ENCODE measurements at places on chromosomes 12 and 14. TPM values are rescaled to one million over a fixed set of nuclear protein-coding genes. Genes with fewer than 3 reads are reported as not detected.

- no peaks in the 10 kb centered on the region for H3K4me1 ChIP-seq
- H3K27ac ChIP-seq = no peak overlapping the region
- peaks cover 4% of the 10 kb centered on the region for H3K27me3 ChIP-seq
- no peak for DNase-seq
Measured at GRCh38 chr14:70029296-70030132, 150.3 kb downstream of the SMOC1 start.

Gene CHGA
- total RNA-seq = not detected

DNA sequence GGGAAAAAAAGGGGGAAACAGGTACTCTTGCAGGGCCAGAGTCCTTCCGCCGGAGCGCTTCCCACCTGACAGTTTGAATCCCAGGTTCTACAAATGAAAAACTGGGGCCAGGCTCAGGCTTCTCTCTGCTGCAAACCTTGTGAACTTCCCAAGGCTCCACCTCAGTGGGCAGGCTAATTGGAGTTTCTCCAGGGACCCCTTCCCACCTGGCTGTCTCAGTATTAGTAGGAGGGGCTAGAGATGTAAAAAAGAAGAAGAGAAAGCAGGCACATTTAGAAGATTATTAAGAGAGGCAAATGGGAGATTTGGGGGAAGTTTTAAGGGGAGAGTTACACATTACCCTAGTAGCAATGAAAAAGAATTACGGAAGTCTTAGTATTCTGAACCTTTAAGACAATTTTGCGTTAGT lies 20.0 kb upstream of the CLEC2D start:
- H3K4me3 ChIP-seq = peak overlapping the region; percentile 70
- H3K27ac ChIP-seq = peak overlapping the region; percentile 74
- DNase-seq = no peak
- H3K4me1 ChIP-seq = peaks cover 23% of the 10 kb centered on the region
- H3K27me3 ChIP-seq = no peaks in the 10 kb centered on the region
- H3K36me3 ChIP-seq = peaks cover 10% of the 10 kb centered on the region

GRCh38 chr12:56152132-56152755 lies at the start of gene MYL6B:
MYL6B (plus strand) TSS chr12:56152587; CDS start chr12:56153919, 1,332 bp downstream.
- DNase-seq = peak; percentile 78
- peaks cover 3% of the 10 kb centered on the region for H3K36me3 ChIP-seq
- peak within 1 kb of the TSS; percentile 68 for H3K27ac ChIP-seq
- no peaks in the 10 kb centered on the region for H3K27me3 ChIP-seq
- peak within 1 kb of the TSS; percentile 87 for H3K4me3 ChIP-seq

DNA sequence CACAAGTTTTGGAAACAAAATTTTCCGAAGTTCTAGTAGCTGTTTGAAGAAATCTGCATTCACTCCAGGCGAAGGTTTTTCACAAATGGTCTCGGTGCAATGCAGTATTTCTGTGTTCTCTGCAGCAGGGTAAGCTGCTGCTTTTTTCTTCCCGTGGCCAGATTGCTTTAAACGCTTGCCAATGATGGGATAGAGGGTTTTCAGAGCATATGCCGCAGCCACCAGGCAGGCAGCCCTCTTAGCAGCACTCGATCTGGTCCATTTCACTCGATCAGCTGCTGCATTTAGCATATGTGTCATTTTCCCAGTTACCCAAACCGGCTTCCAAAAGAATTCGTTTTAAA lies 315 bp downstream of the ABCD2 start:
- peak overlapping the region; percentile 79 for H3K4me3 ChIP-seq
- DNase-seq = no peak
- no peaks in the 10 kb centered on the region for H3K27me3 ChIP-seq
- H3K27ac ChIP-seq = no peak overlapping the region

Gene GDF3
- not detected for total RNA-seq

- DNase-seq = peak; percentile 52
- no peaks in the 10 kb centered on the region for H3K4me1 ChIP-seq
- peak within 1 kb of the TSS; percentile 55 for H3K4me3 ChIP-seq
- H3K27me3 ChIP-seq = no peaks in the 10 kb centered on the region
- H3K36me3 ChIP-seq = peaks cover 4% of the 10 kb centered on the region
- H3K27ac ChIP-seq = no peak within 1 kb of the TSS
Measured at GRCh38 chr12:4562034-4562657, at the start of gene DYRK4. DYRK4 (plus strand) TSS chr12:4562208; CDS start chr12:4562246, 38 bp downstream.

Gene TSPAN11
- total RNA-seq = 9.5 TPM

Gene HELB
- total RNA-seq = 4.5 TPM

- no peaks in the 10 kb centered on the region for H3K36me3 ChIP-seq
- H3K27me3 ChIP-seq = no peaks in the 10 kb centered on the region
- no peak overlapping the region for H3K4me3 ChIP-seq
- DNase-seq = no peak
- H3K4me1 ChIP-seq = no peaks in the 10 kb centered on the region
- H3K27ac ChIP-seq = no peak overlapping the region
Measured at GRCh38 chr14:71885301-71885700, 46.9 kb upstream of the RGS6 start.

DNA sequence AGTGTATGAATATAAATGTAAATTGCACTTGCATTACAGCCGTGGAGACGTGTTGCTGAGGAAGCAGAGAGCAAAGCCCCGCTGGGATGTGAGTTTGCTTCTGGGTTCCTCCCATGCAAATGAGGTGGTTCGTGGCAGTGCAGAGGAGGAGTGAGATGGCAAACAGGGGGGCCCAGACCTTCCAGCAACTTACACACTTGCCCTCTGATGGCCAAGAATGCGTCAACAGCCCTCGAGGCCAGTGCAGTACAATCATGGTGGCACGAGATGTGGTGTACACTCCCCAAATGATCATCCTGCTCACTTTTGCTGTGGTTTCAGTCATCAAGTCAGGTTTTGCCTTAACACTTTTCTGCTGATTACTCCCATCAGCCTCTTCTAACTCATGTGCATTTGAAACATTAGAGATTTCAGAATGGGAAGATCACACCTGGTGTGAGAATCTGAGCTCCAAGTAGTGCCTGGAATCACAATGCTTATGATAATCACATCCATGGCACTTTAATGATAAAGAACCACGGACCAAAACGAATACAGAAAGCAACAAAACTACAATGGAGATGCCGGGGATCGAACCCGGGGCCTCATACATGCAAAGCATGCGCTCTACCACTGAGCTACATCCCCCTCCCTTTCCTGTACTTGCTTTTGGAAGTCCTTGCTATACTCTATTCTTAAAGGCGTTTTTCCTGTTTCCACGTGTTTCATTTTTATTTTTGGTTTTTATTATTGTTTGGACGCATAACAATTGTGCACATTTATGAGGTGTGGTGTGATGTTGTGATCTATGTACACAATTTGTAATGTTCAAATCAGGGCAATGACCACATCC lies 7.0 kb upstream of the UBC start:
- H3K27me3 ChIP-seq = no peaks in the 10 kb centered on the region
- peak overlapping the region; percentile 42 for H3K27ac ChIP-seq
- DNase-seq = peak; percentile 41
- H3K36me3 ChIP-seq = no peaks in the 10 kb centered on the region
- peak overlapping the region; percentile 37 for H3K4me3 ChIP-seq
- H3K4me1 ChIP-seq = peaks cover 46% of the 10 kb centered on the region

Gene CMKLR1
- total RNA-seq = 0.57 TPM

DNA sequence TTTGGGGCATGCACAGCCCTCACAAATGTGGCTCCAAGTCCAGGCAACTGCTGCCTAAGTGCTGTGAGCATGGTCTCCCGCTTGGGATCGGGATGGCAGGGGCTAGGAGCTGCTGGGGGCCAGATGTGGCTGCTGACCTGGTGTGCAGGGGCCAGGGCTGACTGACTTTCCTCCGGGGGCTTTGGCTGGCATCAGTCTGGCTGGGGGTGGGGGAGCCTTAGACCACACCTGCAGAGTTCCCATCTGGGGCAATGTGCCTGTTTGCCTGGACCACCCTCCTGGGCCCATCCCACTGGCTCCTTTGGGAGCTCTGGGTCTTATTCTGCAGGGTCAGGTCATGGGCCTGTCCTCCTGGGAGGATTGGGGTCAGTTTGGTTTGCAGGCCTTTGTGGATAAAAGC lies 90.5 kb downstream of the TSPAN9 start:
- peaks cover 46% of the 10 kb centered on the region for H3K4me1 ChIP-seq
- H3K36me3 ChIP-seq = no peaks in the 10 kb centered on the region
- no peak for DNase-seq
- no peaks in the 10 kb centered on the region for H3K27me3 ChIP-seq
- no peak overlapping the region for H3K4me3 ChIP-seq
- peak overlapping the region; percentile 94 for H3K27ac ChIP-seq

Gene LMNTD1
- total RNA-seq = not detected

DNA sequence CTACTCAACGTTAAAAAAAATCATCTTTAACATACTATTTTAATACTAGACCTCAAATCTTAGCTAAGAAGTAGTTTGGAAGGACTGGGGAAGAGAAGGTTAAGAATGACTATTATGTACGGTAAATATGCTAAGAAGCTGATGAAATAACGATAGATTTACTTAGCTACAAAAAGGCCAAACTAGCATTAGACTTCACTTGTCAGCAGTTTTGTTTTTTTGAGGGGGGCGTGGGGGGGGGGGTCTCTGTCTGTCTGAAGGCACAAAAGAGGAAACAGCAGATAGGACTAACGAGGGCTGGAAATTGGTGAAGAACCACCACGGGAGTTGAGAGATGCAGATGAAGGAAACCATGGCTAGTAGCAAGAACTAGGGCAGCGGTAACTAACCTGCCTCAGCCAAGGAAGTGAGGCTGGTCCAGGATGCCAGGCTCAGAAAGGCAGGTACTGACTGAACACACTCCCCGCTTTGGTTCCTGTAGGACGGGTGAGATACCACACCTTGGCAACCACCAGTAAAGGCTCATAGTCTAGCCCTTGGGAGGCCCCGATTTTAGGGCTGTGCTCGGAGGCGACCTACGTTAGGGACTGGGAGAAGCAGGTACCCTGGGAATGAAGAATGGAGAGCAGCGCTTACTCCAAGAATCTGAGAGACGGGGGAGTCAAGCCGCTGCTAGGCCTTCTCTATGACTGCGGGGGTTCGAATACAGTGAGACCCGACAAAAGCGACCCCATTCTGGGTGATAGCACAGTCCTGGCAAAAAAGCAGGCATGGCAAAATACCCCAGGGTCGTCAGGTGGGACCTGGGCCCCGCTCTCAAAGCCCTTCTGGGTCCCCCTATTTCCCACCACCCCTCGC lies 675 bp downstream of the NEDD8 start:
- H3K36me3 ChIP-seq = peaks cover 14% of the 10 kb centered on the region
- no peak for DNase-seq
- H3K4me1 ChIP-seq = peaks cover 13% of the 10 kb centered on the region
- H3K27me3 ChIP-seq = no peaks in the 10 kb centered on the region

DNA sequence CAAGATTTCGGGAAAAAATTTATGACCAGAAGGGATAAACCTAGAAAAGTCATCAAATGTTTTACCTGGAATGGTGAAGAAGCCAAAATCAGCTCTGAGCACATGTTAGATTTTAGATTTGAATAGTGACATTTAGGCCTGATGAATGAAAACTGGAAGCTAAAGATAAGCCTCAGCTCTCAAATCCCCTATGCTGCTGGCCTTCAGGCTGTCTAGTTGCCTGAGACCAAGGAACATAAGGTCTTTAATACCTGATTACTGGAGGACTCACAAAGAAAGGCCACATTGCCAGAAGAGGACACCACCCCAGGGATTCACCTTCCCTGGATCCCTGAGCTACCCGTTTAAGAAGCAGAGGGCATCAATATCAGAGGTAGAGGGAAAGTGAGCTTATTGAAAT lies 56.6 kb downstream of the BCL2L14 start:
- no peak overlapping the region for H3K27ac ChIP-seq
- H3K36me3 ChIP-seq = peaks cover 33% of the 10 kb centered on the region
- no peaks in the 10 kb centered on the region for H3K27me3 ChIP-seq
- no peak for DNase-seq

DNA sequence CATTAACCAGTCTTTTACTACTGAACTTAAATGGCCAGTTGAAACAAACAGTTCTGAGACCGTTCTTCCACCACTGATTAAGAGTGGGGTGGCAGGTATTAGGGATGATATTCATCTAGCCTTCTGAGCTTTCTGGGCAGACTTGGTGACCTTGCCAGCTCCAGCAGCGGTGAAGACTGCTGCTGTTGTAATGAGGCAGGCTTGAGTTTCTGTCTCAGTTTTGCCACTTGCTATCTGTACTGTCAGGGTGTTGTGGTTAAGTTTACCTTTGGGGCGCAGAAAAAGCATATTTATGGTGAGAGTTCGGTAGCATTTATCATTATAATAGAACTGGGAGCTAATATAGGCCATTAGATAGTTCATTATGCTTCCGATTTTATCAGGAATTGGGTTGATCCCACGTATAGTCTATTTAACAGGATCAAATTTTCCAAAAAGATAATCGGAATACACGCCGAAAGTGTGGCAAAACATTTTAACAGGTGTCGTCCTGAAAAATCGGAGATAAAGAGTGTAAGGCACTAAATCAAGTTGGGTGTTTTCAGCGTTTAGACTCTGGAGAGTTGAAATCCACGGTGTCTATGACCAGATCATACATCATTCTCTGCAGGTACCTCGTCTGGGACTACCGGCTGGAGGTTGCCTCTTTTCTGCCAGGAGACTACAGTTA lies 688 bp upstream of the NECAP1 start:
- H3K4me3 ChIP-seq = peak overlapping the region; percentile 96
- DNase-seq = no peak
- H3K27me3 ChIP-seq = no peaks in the 10 kb centered on the region
- peak overlapping the region; percentile 90 for H3K27ac ChIP-seq
- H3K36me3 ChIP-seq = no peaks in the 10 kb centered on the region

- no peaks in the 10 kb centered on the region for H3K36me3 ChIP-seq
- H3K4me1 ChIP-seq = peaks cover 12% of the 10 kb centered on the region
- H3K27me3 ChIP-seq = no peaks in the 10 kb centered on the region
- H3K4me3 ChIP-seq = no peak overlapping the region
- no peak overlapping the region for H3K27ac ChIP-seq
Measured at GRCh38 chr12:127381681-127382080, 885.3 kb upstream of the TMEM132C start.

GRCh38 chr14:50542941-50543418 lies 10.6 kb upstream of the MAP4K5 start:
- no peaks in the 10 kb centered on the region for H3K4me1 ChIP-seq
- no peak overlapping the region for H3K4me3 ChIP-seq
- H3K27ac ChIP-seq = no peak overlapping the region
- H3K36me3 ChIP-seq = no peaks in the 10 kb centered on the region
- peak; percentile 41 for DNase-seq

GRCh38 chr14:69673578-69674305 lies 62.3 kb downstream of the SUSD6 start:
- no peak for DNase-seq
- no peaks in the 10 kb centered on the region for H3K36me3 ChIP-seq
- no peak overlapping the region for H3K4me3 ChIP-seq
- no peak overlapping the region for H3K27ac ChIP-seq

Gene BCL2L14
- total RNA-seq = not detected

Gene EEA1
- total RNA-seq = 36.5 TPM

Gene PLEKHG7
- total RNA-seq = 0.68 TPM

- H3K4me1 ChIP-seq = peaks cover 8% of the 10 kb centered on the region
- no peaks in the 10 kb centered on the region for H3K27me3 ChIP-seq
- no peak overlapping the region for H3K27ac ChIP-seq
- no peak overlapping the region for H3K4me3 ChIP-seq
- DNase-seq = peak; percentile 13
Measured at GRCh38 chr14:55705651-55706364, 125.8 kb downstream of the KTN1 start.

- DNase-seq = no peak
- H3K4me3 ChIP-seq = no peak overlapping the region
- no peak overlapping the region for H3K27ac ChIP-seq
- H3K4me1 ChIP-seq = no peaks in the 10 kb centered on the region
- no peaks in the 10 kb centered on the region for H3K36me3 ChIP-seq
Measured at GRCh38 chr14:87282266-87282665, 710.7 kb downstream of the GALC start.

Gene KRT72
- not detected for total RNA-seq

- no peaks in the 10 kb centered on the region for H3K36me3 ChIP-seq
- no peak overlapping the region for H3K4me3 ChIP-seq
- DNase-seq = no peak
- H3K27ac ChIP-seq = no peak overlapping the region
- H3K4me1 ChIP-seq = no peaks in the 10 kb centered on the region
Measured at GRCh38 chr12:131355361-131356245, 355.3 kb upstream of the SFSWAP start.

Gene SDR9C7
- total RNA-seq = 0.17 TPM

Gene EPYC
- total RNA-seq = 0.39 TPM
